ENCODE measurements at places on chromosomes 7 and 10. TPM values are rescaled to one million over a fixed set of nuclear protein-coding genes. Genes with fewer than 3 reads are reported as not detected.

GSTK1 gene
- 75.6 TPM for total RNA-seq

RABGEF1 gene
- 38.0 TPM for total RNA-seq

PIK3AP1 gene
- total RNA-seq: 10.1 TPM

ARL5B gene
- 13.2 TPM for total RNA-seq

NUTM2B gene
- total RNA-seq: 1.2 TPM

SEMA3D gene
- total RNA-seq: 30.8 TPM

H2BK1 gene
- total RNA-seq: not detected

TCAF2 gene
- 6.3 TPM for total RNA-seq

UCN3 gene
- total RNA-seq: not detected

RAPGEF5 gene
- total RNA-seq: 68.1 TPM

NPSR1 gene
- total RNA-seq: not detected

PAX4 gene
- not detected for total RNA-seq

WDFY4 gene
- 15.0 TPM for total RNA-seq

SPACDR gene
- total RNA-seq: 1.0 TPM

SFTPA2 gene
- not detected for total RNA-seq

ADIRF gene
- 520 TPM for total RNA-seq

ZNF804B gene
- total RNA-seq: not detected

PON3 gene
- 0.55 TPM for total RNA-seq

BCAP29 gene
- total RNA-seq: 139 TPM

RTKN2 gene
- total RNA-seq: 0.21 TPM

CALHM1 gene
- total RNA-seq: not detected

NPFFR1 gene
- total RNA-seq: 0.06 TPM

CCDC7 gene
- 47.2 TPM for total RNA-seq

SERPINE1 gene
- 57.1 TPM for total RNA-seq

DGKB gene
- 1.1 TPM for total RNA-seq

SPDYE9 gene
- not detected for total RNA-seq

PCDH15 gene
- total RNA-seq: 0.09 TPM

TMEM196 gene
- 0.29 TPM for total RNA-seq

MYO3A gene
- 0.84 TPM for total RNA-seq

STN1 gene
- total RNA-seq: 20.3 TPM

PTER gene
- 11.6 TPM for total RNA-seq

TSC22D4 gene
- total RNA-seq: 31.2 TPM

PRLHR gene
- total RNA-seq: not detected

PAPSS2 gene
- 42.9 TPM for total RNA-seq

PPRC1 gene
- total RNA-seq: 31.4 TPM

C10orf90 gene
- not detected for total RNA-seq

NACAD gene
- 15.7 TPM for total RNA-seq

OR13A1 gene
- not detected for total RNA-seq

CADPS2 gene
- total RNA-seq: 15.2 TPM
